ENCODE measurements at places on chromosomes 1 and 21.

- DNase-seq = no peak
- H3K27me3 ChIP-seq = no peaks in the 10 kb centered on the region
- H3K4me3 ChIP-seq = no peak overlapping the region
- H3K27ac ChIP-seq = no peak overlapping the region
Observed at GRCh38 chr1:63983391-63984256, 209.8 kb downstream of the ROR1 start.

GRCh38 chr1:226001963-226002666, 3.0 kb upstream of the SDE2 start:
- H3K27ac ChIP-seq = peak overlapping the region; percentile 99
- DNase-seq = peak; percentile 74
- H3K4me1 ChIP-seq = peaks cover 64% of the 10 kb centered on the region
- no peaks in the 10 kb centered on the region for H3K36me3 ChIP-seq
- H3K27me3 ChIP-seq = no peaks in the 10 kb centered on the region

DNA sequence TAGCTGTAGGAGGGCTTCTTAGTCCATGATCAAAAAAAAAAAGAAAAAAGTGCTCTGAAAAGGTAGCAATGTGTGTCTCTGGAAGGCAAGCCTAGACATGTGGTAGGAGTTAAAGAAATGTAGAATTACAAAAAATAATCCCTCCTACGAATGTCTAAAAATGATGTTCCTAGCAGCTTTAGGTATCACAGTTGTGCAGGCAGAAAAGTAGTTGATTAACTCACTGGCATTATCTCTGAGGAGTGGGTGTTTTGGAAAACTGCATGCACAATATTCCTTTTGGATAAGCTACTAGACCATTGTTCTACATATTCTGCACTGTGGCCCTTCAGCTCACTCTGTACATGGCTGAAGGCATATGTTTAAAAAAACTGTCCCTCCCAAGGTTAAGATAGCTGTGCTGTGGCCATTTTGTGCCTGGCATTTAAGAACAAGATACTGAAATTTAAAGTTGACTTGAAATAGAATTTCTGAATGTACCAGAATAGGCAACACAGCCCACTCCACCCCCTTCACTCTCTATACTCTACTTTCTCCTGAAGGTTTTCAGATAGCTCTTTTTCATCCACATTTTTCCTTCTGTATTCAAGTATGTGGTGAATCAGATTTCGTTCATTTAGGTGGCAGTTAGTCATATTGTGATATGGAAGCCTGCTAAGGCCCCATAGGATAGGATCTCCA, 463.9 kb upstream of the LRRC7 start:
- H3K36me3 ChIP-seq = no peaks in the 10 kb centered on the region
- H3K4me3 ChIP-seq = no peak overlapping the region
- H3K4me1 ChIP-seq = no peaks in the 10 kb centered on the region
- no peak for DNase-seq

GRCh38 chr1:93576346-93576745, 105.3 kb downstream of the BCAR3 start:
- no peaks in the 10 kb centered on the region for H3K36me3 ChIP-seq
- DNase-seq = no peak
- H3K27ac ChIP-seq = no peak overlapping the region
- H3K4me3 ChIP-seq = no peak overlapping the region

GRCh38 chr1:116433275-116434257, 60.5 kb downstream of the ATP1A1 start:
- no peaks in the 10 kb centered on the region for H3K4me1 ChIP-seq
- H3K4me3 ChIP-seq = no peak overlapping the region
- DNase-seq = no peak
- no peaks in the 10 kb centered on the region for H3K36me3 ChIP-seq

- no peak overlapping the region for H3K27ac ChIP-seq
- no peaks in the 10 kb centered on the region for H3K27me3 ChIP-seq
- DNase-seq = no peak
- no peak overlapping the region for H3K4me3 ChIP-seq
Observed at GRCh38 chr1:192977089-192977706, 82.0 kb downstream of the UCHL5 start.
